ENCODE measurements at places on chromosomes 1 and 21.

GRCh38 chr1:214513394-214513793, 38.0 kb downstream of the PTPN14 start:
- no peak for DNase-seq

DNA sequence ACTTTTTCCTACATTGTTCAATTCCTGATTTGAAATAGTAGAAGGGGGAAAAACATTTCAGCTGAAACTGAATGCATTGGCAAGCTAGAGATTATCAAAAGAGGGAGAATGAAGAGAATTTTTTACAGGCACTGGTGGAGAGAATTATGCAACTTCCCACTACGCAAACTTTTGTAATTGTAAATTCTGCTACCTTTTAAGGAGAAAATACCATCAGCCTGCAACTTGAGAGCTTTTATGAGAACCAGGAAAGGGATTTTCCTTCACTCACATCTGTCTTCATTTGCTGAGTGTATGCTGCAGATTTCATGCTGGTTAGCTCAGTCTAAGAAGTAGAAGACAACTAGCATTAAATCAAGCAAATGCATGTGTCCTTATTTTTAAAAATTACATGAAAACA, 43.7 kb downstream of the ADAMTS1 start:
- no peak for DNase-seq

DNA sequence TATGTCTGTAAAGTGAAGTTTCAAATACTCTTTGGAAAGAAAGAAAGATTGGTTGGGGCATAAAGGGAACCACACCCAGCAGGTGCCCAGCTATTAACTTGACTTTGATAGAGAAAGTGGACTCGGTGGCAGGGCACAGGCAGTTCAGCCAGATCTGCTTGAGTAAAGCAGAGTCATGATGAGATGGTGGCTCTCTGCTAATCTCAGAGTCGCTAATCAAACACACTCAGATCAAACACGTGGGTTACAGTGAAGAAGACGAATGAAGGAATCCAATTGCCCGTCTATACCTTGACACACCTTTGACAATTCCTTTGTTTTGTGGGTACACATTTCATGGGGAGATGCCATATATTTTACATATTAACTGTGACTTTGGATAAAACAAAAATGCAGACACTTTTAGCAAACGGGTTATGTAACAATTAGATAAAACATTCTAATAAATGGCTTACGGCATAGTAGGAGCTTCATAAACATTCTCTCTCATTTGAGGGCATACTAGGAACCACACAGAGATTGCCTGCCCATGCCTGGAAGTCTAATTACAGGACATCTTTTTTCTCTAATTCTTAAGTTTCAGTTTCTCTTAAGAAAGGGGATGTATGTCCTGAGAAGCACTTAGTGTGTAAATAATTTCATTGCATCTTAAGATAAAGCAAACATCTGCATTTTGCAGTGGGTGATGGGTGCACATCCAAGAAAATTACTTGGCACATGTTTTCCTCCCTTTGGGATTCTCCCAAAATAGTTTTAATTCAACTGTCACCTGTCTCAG, 7.2 kb downstream of the CBR1 start:
- no peak for DNase-seq

GRCh38 chr1:198676253-198676652, 37.4 kb downstream of the PTPRC start:
- no peak for DNase-seq

DNA sequence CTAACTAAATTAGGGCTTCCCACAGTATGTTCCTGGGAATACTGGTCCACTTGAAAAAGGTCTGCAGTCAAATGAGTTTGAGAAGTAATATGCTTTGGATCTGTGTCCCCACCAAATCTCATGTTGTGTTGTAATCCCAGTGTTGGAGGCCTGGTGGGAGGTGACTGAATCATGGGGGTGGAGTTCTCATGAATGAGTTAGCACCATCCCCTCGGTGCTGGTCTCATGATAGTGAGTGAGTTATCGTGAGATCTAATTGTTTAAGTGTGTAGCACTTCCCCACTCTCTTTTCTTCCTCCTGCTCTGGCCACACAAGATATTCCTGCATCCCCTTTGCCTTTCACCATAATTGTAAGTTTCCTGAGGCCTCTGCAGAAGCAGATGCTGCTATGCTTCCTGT, 16.9 kb upstream of the DMRTB1 start:
- no peak for DNase-seq
